ENCODE measurements at places on chromosomes 3 and 15. TPM values are rescaled to one million over a fixed set of nuclear protein-coding genes. Genes with fewer than 3 reads are reported as not detected.
A peak's percentile ranks its signal among the peaks of the same experiment; 100 is the strongest.

DNA sequence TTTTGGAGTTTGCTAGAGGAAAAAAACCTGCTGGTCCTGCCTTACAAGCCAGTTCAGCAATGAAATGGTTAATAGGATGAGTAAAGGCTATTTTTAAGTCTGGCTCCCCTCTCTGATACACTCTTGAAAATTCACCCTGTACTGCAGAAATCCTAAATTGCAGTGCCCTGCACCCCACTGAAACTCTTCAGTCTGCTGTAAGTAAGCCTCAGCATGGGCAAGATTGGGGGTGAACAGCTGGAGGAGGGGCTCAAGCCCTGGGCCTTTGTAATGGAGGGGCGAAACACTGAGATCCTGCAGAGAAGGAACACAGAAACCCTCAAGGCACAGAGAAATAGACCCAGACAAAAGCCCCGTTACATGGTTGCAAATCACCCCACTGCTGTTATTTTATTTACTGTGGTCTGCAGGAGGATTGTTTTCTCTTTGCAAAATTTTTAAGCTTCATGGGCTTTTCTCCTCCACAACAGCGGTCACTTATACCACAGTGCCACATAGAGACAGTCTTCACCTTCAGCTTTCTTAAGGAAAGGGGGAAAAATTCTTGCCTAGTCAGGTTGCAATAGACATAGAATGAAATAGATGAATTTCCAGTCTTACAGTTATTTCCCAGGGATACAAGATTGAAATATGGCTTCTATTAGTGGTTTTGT lies 45.0 kb downstream of the SOX2 start:
- DNase-seq, result no peak

DNA sequence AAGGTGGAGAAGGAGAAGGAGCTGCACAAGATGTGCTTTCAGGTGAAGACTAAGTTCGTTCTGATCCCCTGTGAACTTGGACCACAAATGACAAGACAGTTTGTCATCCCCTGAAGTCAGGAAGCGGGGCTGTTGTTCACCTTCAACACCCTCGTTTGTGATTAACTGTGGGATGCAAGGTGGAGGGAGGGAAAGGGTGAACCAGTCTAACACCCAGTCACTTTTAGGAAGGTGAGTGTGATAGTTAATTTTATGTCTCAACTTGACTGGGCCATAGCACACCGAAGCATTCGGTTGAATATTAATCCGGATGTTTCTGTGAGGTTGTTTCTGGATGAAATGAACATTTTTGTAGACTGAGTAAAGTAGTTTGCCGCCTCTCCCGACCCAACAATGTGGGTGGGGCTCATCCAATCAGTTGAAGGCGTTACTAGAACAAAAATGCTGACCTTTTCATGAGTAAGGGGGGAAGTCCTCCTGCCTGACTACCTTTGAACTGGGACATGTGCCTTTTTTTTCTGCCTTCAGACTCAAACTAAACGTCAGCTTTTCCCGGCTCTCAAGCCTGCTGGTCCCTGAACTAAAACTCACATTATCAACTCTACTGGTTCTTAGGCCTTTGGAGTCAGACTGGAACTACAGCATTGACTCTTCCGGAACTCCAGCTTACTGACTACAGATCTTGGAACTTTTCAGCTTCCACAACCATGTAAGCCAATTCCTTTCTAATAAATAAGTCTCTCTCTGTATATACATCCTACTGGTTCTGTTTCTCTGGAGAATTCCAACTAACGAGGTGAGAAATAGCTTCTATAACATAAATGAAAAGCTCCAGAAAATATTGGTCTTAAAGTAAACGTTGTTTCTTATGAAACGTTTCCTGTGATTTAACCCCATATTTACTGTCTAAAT lies 264.0 kb upstream of the SLITRK3 start:
- DNase-seq, result no peak

GRCh38 chr3:131717493-131717892 lies 214.7 kb upstream of the MRPL3 start:
- no peak for DNase-seq

DNA sequence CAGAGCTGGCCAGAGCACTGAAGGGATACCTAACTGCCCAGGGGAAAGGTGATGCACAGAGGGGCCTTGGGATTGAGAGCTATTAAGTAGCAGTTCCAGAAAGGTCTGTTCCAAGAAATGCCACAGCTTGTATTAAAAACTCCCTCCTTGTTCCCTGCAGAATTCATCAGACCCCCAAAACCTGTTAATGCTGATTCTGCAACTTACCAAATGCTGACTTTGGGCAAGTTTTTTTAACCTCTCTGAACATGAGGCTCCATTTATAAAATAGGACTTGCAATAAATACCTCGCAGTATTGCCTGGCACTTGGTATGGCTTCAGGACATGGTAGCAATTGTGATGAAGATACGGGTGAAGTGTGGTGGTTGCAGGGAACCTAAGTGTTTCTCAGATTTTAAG lies 30.1 kb upstream of the SYNPR start:
- DNase-seq, result no peak

DNA sequence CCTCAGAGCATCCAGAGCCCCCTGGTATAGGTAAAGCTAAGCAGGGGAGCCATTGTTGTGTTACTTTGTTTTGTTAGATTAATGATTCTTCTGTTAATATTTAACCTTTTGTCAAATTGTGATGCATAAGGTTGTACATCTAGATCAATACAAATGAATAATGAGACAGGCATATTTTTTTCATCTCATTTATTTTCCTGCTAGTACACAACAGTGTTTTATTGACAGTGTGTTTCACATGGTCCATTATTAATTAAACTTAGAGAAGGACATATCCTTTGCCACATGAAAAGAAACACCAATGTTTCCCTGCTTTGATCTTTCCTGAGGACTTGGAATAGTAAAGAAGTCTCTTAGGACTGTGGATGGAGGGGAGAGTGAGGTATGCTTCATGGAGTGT lies 543.6 kb upstream of the CFAP20DC start:
- DNase-seq, result no peak

- no peak for DNase-seq
Measured at GRCh38 chr3:121529308-121529707, 16.5 kb downstream of the POLQ start.

DNA sequence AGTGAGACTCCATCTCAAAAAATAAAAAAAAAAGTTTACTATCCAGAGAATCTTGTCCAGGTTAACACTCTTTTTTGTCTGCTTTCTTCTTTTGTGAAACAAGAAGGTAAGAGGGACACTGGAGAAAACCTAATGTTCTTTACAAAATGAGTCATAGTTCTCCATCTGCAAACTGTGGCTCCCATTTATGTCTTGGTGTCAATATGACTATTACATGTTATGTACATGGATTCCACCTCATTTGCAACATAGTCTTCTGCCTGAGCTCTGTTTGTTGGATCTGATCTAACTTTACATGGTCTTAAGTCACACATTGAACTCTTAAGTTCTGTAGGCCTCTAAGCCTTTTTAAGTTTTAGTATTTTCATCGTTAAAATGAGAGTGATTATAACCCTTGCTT lies 421.2 kb upstream of the TPRG1 start:
- no peak for DNase-seq

GRCh38 chr3:80334534-80334933 lies 566.7 kb upstream of the ROBO1 start:
- DNase-seq, result no peak

GRCh38 chr15:71080166-71080565 lies 35.1 kb upstream of the THSD4 start:
- DNase-seq, result no peak

DNA sequence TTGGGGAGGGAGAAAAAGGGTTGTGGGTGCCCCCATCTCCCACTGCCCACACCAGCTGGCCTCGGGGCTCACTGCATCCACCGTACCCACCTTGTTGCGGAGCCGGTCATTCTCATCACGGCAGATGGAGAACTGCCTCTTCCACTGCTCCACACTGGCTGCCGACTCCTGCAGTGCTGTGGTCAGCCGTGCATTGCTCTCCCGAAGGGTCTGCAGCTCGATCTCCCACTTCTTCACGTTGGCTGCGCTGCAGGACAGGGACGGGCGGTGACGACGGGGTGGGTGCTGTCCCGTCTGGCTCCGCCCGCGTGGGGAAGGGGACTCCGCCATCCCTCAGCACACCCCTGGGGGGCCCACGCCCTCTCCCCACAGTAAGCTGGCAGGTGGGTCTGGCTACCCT lies 45.1 kb downstream of the WHAMM start:
- DNase-seq, result no peak

- no peak for DNase-seq
Measured at GRCh38 chr3:132418916-132419315, 1.6 kb downstream of the DNAJC13 start.

DNA sequence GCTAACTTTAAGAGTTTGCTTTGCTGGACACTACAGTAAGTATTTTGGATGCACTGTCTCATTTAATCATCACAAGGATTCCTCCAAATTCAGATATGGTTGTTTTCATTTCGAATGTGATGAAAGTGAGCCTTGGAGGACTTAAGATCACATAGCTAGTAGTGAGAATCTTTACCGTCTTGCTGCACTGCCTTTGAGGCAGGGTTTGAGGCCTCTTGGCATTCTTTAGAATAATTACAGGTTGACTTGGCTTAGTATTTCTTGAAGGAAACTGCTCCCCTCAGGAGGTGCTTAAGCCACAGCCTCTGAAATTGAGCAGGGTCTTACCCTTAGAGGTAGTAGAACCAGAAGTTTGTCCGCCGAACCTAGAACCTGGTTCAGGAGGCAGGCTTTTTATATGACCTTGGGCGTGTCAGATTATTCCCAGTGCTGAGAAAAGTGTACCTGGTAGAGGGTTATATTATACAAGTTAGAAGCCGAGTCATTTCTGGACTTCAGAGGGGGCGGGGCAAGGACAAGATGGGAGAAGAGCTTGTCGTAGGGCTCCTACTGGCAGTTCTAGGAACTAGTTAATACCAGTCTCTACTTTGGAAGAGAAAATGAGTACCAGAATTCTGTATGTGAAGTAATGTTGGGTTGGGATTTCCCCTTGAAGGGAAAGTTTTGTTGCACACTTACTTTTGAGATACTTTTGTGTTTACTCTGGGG lies 1.1 kb downstream of the TFG start:
- DNase-seq, result no peak

GRCh38 chr3:37751967-37752648 lies 109.6 kb upstream of the CTDSPL start:
- DNase-seq, result no peak

DNA sequence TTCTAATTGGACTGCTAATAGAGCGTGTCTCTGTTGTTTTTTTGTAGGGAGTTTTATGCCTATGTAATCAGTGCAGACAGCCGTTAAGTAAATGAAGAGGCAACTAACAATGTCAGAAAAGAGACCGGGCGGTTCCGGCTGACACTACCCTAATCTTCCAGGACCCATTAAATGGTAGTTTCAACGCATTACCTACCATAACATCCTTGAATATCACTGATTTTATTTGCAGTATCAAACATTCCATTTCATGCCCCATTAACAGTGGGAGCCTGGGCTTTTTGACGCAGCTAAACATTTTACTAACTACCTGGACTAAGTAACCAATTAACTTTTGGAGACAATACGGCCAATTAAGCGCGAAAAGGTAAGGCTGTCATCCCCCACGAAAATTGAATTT lies 832.9 kb upstream of the NR2F2 start:
- no peak for DNase-seq

DNA sequence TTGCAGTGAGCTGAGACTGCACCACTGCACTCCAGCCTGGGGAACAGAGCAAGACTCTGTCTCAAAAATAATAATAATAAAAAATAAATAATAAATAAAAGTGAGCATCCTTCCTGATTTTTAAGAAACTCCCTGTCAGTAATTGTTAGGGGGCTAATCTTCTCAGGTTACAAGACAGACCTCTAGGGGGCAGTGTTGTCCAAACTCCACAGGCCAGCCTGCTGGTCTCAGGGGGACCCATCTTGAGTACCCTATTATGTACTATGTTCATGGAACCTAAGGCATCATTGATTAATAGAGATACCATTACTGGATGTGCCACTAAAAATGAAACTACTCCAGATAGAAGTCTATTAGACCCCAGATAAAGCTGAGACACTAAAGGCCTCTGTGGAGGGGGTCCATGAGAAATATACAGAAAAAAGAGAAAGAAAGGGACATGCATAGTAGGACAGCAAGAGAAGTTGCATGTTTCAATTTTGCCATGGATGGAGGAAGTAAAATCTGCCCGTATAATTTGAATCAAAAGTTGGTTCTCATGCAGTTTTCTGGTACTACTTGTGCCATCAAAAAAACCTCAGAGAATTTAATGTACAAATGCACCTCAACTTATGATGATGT lies 85.5 kb upstream of the CDV3 start:
- DNase-seq, result no peak

GRCh38 chr3:28924744-28925360 lies 356.0 kb upstream of the RBMS3 start:
- no peak for DNase-seq

DNA sequence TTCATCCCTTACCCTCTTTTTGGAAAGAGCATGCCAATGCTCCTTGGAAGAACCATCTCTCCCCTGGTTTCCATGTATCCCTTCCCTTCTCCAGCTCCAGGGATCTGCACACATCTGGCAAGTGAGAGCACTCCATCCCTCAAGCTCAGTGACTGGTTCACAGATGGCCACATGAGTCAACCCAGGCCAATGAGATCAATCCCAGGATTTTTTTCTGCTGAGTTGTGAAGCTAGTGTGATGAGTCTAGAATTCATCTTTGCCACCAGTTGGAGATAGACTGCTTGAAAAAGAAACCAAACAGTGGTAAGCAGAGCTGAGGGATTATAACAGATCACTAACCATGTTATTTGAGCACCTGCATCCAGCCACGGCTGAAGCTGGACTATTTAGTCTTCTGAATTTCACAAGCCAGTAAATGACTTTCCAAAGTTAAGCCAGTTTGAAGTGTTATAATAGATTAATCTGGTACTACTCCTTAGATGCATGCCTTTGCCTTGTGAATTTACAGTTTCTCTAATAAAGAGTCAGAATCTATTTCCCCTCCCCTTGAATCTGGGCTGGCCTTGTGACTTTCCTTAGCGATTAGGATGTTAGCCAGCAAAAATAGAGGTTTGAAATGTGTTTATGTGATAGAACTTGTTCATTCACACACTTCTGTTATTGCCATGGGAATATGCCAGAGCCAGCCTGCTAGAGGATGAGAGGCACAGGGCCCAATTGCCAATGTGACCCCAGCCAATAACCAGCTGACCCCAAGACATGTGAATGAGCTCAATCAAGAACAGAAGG lies 159.8 kb downstream of the WNT5A start:
- DNase-seq, result no peak

DNA sequence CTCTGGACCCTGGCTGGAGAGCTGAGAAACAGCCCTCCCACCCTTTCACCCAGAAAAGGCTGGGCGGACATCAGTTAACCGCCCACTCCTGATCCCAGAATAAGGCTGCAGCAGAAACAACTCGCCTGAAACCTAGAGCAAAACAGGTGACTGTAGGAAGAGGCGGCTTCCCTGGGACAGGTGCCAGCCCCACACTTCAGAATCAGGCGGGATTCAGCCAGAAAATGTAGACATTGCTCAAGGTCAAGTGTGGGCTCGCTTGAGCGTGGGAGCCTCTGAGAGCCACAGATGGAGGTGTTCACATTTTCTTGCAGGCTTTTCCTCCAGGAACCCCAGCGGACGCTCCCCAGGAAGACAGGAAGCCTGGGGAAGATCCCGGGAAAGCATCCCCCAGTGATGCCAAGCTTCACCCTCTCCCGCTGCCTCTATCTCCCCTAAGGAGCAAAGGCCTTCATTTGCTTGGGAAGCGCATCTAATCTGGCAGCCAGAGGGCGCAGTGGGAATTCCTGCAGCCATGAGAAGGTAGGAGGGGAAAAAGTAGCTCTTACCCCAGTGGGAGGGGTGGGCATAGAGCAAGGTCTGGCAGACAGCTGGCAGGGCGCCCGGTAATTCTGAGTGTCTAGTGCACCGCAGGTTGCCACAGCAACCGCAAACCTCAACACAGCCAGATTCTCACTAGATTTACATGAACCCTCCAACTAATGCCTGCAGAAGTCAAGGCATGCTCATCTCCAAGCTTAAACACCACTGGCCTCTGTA lies 77.7 kb downstream of the OCA2 start:
- peak; percentile 78 for DNase-seq

The IDH2 gene
- 56.1 TPM for total RNA-seq

The SOX14 gene
- not detected for total RNA-seq
